Sigmoid colon (tissue), 7 donors: ENCODE measurements at places on chromosomes 16 and 17. TPM values are rescaled to one million over a fixed set of nuclear protein-coding genes. Genes with fewer than 3 reads are reported as not detected.

Gene TSNAXIP1
- total RNA-seq: 1.1 TPM

Gene BCL6B
- total RNA-seq: 0.71 TPM

Gene IL21R
- total RNA-seq: 0.28 TPM

Gene CCL22
- not detected for total RNA-seq
